ENCODE measurements at places on chromosomes 7 and 10. TPM values are rescaled to one million over a fixed set of nuclear protein-coding genes. Genes with fewer than 3 reads are reported as not detected.

DNA sequence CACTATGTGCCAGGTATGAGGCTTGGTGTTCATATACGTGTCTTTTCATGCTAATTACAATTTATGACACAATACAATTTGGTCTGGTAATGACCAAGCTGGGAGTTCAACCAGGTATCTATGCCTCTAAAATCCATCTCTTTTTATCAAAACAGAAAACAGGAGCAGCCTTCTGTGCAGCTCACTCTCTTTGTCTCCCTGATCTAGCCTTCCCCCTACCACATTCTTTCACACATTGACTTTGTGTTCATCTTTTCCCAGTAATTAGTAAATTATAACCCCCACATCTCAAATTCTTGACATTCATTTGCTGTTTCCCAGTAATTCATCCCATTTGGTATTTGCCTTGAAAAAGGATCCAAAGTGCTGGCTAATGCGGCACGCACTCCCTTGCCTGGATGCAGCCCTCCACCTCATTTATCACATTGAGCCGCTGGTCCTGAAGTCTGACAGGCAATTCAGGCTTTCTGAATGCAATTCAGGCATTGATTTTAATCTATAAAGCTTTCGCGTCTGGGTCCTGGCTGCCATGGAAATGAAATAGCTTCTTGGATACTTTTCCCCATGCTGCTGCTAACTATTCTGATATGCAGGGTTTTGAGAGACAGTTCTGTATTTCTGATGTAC lies 112.5 kb upstream of the ANKRD1 start:
- H3K27ac ChIP-seq = peak overlapping the region; percentile 70
- peaks cover 6% of the 10 kb centered on the region for H3K27me3 ChIP-seq
- no peak for DNase-seq
- peaks cover 5% of the 10 kb centered on the region for H3K36me3 ChIP-seq
- H3K4me3 ChIP-seq = peak overlapping the region; percentile 66

- H3K4me1 ChIP-seq = no peaks in the 10 kb centered on the region
- no peak overlapping the region for H3K4me3 ChIP-seq
- no peak overlapping the region for H3K27ac ChIP-seq
- peaks cover 22% of the 10 kb centered on the region for H3K27me3 ChIP-seq
Observed at GRCh38 chr10:117674646-117675045, 132.1 kb downstream of the EMX2 start.

- no peak overlapping the region for H3K27ac ChIP-seq
- no peaks in the 10 kb centered on the region for H3K36me3 ChIP-seq
- H3K4me1 ChIP-seq = no peaks in the 10 kb centered on the region
- H3K27me3 ChIP-seq = peaks cover 12% of the 10 kb centered on the region
Observed at GRCh38 chr10:28463676-28464395, 69.1 kb upstream of the WAC start.

DNA sequence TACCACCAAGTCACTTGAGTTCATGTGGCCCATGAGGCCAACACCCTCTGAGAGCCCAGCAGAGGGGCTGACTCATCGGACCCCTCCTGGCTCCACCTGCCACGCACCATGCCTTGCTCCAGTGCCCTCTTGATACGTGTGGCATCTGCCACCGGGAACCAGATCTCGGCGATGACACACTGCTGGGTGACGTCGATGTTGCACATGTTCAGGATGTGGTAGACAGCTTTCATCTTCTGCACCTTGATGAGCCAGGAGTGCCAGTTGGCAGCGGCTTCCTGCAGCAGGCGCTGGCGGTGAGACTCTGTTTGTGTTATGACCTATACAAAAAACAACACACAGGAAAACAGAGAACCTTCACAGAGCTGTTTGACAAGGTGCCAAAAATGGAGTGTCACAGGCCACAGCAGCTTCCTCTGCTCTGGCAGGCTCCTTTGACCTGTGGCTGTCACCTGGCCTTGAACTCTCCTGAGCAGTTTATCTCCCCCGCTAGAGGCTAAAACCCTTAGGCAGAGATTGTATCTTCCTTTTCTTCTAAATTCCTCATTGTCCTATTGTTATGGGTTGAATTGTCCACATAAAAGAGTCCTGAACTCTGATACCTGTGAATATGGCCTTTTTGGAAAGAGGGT lies 45.2 kb upstream of the TMEM213 start:
- H3K36me3 ChIP-seq = no peaks in the 10 kb centered on the region
- peaks cover 12% of the 10 kb centered on the region for H3K27me3 ChIP-seq
- H3K4me3 ChIP-seq = peak overlapping the region; percentile 31
- DNase-seq = peak; percentile 67
- H3K27ac ChIP-seq = peak overlapping the region; percentile 60

DNA sequence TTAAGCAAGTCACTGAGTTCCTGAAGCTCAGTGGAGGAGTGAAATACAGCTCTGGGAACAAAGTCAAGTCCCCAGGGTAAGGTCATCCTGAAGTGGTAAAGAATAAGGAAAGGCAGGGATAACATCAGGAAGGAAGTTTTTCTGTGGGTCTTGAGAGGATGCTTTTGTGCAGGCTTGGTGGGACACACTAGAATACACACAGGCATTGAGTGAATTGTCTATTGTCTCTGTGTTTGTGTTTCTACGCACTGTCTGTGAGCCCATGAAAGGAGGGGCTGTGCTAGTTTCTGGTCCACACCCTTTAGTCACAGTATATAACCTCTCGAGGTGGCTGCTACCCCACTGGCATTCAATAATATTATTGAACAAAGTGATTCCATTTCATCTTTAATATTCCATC lies 95.8 kb upstream of the ABCB5 start:
- no peak overlapping the region for H3K27ac ChIP-seq
- DNase-seq = no peak
- H3K4me3 ChIP-seq = no peak overlapping the region

GRCh38 chr10:88901206-88901983 lies 21.4 kb downstream of the STAMBPL1 start:
- no peak for DNase-seq

DNA sequence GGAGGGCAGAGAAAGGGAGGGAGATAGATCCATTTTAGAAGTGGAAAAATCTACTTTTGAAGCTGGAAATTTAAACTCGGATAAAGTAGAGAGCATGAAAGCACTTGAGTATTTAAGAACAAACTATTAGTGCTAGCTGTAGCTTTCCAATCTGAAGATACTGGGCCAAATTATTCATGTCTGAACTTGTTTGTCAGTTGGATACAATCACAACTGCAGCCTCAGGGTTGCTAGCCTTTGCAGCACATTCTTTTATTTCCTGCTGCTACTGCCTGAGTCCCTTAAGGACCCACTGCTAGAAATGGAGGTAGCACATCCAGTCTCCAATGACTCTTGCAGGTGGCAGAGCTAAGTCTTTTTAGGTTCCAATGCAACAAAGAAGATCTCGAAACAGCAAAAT lies 8.3 kb upstream of the SLC25A13 start:
- DNase-seq = no peak
- no peak overlapping the region for H3K4me3 ChIP-seq
- H3K36me3 ChIP-seq = no peaks in the 10 kb centered on the region
- no peaks in the 10 kb centered on the region for H3K4me1 ChIP-seq

PKD2L1 gene
- total RNA-seq = not detected

- H3K27me3 ChIP-seq = no peaks in the 10 kb centered on the region
- no peak for DNase-seq
- no peaks in the 10 kb centered on the region for H3K4me1 ChIP-seq
- no peak overlapping the region for H3K27ac ChIP-seq
Observed at GRCh38 chr7:73705551-73705920, 13.9 kb downstream of the STX1A start.

ZNF727 gene
- not detected for total RNA-seq

DNA sequence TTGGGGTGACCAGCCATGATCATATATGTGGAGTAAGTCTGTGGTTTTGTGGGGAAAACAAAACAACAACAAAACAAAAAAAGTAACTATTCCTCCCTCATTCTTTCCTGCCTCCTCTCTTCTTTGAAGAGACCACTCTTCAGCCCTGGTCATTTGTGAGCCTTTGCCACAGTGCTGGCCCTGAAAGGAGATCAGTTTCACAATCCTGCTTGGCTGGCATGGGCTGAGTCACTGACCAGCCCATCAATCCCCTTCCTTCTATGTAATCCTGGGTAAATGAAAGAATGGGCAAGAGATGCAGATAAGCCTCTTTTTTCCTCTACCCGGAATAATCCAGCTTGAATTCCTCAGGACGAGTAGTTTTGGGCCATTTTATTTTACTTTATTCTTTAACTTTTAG lies 13.6 kb downstream of the CSTF2T start:
- H3K36me3 ChIP-seq = no peaks in the 10 kb centered on the region
- H3K4me3 ChIP-seq = no peak overlapping the region
- no peak for DNase-seq
- peaks cover 10% of the 10 kb centered on the region for H3K27me3 ChIP-seq
- no peaks in the 10 kb centered on the region for H3K4me1 ChIP-seq

DNA sequence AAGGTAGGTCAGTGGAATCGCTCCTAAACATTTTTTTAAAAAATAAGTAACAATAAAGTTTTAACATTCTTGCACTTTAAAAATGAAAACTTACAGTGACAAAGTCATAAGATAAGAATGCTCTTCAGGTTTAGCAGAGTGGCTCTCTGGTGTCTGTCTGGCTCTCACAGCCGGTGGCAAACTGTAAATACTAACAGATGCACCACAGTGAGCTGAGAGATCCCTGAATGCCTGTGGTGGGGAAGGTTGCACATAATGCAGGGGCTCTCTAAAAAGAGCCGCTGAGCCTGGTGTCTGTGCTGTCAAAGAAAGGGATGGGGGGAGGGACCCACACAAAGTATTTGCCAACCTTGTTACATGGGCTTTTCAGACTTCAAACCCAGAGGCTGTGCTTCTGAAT lies 498.3 kb downstream of the CCSER2 start:
- H3K27me3 ChIP-seq = no peaks in the 10 kb centered on the region
- no peaks in the 10 kb centered on the region for H3K36me3 ChIP-seq
- no peak for DNase-seq
- H3K27ac ChIP-seq = no peak overlapping the region
- no peaks in the 10 kb centered on the region for H3K4me1 ChIP-seq

GRCh38 chr10:84348860-84349259 lies 20.5 kb downstream of the CCSER2 start:
- no peak overlapping the region for H3K4me3 ChIP-seq
- H3K4me1 ChIP-seq = peaks cover 45% of the 10 kb centered on the region
- peaks cover 4% of the 10 kb centered on the region for H3K36me3 ChIP-seq
- no peak for DNase-seq
- no peaks in the 10 kb centered on the region for H3K27me3 ChIP-seq

SPDYE18 gene
- total RNA-seq = 0.45 TPM

DNA sequence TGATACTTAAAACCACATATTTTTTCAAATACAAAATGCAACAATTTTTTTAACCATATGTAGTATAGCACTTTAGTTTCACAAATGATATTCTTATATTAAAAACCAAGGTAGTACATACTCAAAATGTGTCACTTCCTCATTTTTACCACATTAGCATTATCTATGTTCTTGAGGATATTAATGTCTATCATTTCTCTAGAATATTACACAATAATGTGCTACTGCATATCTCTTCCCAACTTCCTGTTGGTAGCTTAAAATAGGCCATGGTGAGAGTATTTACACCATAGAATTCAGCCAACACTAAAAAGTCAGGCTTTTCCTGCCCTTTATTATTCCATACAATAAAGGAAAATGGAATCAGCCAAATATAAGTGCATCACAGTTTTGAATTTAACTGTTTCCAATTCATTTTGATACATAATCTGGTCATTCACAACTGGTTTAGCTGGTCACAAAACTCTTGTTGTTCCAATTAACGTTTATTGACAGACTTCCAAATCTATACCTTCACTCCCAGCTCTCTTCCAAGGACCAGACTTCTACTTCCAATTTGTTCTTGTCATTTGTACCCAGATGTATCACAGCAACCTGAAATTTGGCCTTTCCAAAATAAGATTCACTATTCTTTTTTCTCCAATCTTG lies 20.0 kb upstream of the LRRC17 start:
- no peaks in the 10 kb centered on the region for H3K36me3 ChIP-seq
- no peak for DNase-seq
- no peak overlapping the region for H3K27ac ChIP-seq
- H3K27me3 ChIP-seq = peaks cover 17% of the 10 kb centered on the region

- H3K27ac ChIP-seq = no peak overlapping the region
- H3K4me1 ChIP-seq = peaks cover 22% of the 10 kb centered on the region
- DNase-seq = no peak
- no peaks in the 10 kb centered on the region for H3K36me3 ChIP-seq
Observed at GRCh38 chr10:71432101-71432905, 35.6 kb downstream of the CDH23 start.

AKR1C4 gene
- not detected for total RNA-seq

DNA sequence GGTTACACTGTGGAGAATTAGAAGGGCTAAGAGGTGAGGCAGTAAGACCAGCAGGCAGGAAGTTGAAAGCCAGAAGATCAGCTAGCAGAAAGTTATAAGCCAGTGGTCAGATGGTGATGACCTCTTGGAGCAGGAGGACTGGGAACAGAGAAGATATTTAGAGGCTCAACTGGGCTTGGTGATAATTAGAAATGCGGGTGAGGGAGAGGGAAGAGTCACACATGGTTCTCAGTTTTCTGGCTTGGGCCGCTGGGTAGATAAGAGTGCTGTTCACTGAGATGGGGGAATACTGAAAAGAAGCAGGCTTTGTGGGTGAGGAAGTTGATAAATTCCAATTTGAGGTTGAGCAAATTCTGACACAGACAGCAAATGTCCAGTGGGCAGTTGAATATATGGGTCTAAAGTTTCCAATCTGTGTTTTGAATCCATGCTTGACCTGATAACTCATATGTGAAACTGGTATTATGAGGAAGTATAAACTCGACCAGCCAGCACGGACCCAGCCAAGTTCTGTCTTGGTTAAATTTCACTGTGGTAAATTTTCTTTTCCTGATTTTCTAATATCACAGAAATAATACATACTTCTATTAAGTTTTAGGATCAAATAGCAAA lies 22.7 kb downstream of the LSMEM1 start:
- DNase-seq = no peak
- H3K27ac ChIP-seq = no peak overlapping the region
- H3K4me1 ChIP-seq = no peaks in the 10 kb centered on the region
- no peaks in the 10 kb centered on the region for H3K36me3 ChIP-seq

Measured in natural killer cell treated with Interleukin-12 subunit alpha and Interleukin-12 subunit beta and Interleukin-15 and Interleukin-18, amount 100 ng/mL, for 72 hours (primary cell).